ENCODE measurements at places on chromosomes 7 and 10. TPM values are rescaled to one million over a fixed set of nuclear protein-coding genes. Genes with fewer than 3 reads are reported as not detected.

Gene CFAP69
- 0.81 TPM for total RNA-seq

Gene DDIT4
- total RNA-seq = 340 TPM

Gene ZSCAN25
- total RNA-seq = 12.1 TPM

Gene ZNF425
- 5.1 TPM for total RNA-seq

Gene SFXN2
- total RNA-seq = 2.5 TPM
